Activated CD8-positive, alpha-beta memory T cell treated with anti-CD3 and anti-CD28 coated beads for 1 hour (primary cell): ENCODE measurements at places on chromosomes 2 and 18.

- DNase-seq, result no peak
Observed at GRCh38 chr2:174716785-174717184, 47.5 kb downstream of the CHRNA1 start.

DNA sequence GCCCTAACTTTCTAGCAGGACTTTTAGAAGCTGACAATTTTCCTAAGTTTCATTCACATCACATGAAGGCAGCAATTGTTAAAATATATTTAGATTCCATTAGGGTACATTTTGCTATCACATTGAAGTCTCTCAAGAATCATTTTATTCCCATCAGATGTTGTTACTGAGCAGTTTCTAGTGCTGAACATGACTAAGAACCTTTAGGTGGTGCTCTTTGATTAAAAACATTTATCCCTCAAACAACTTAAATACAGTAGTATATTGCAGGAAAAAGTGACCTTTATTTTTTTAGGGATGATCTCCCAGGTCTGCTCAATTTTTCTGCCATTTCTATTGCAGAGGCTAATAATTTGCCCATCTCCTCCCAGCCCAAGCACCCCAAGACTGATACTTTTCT, 22.9 kb upstream of the NARS1 start:
- no peak for DNase-seq

DNA sequence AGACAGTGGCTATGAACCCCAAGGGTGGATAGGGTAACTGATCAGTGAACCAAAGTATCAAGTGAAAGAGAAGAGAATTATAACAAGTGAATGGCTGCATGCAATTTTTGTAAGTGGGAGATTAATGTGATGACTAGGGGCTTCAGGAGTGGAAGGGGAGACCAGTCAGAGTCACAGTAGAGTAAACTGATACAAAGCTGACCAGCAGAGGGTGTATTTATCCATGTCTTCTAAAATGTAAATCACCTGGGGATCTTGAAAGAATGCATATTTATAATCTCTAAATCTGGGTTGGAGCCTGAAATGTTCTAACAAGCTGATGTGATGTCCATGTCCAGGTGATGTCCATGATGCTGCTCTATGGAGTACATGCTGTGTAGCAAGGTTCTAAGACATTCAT, 1351.3 kb upstream of the CHAC2 start:
- no peak for DNase-seq

GRCh38 chr2:96789245-96789617, 26.8 kb upstream of the CNNM3 start:
- no peak for DNase-seq

GRCh38 chr2:174282441-174282840, 34.1 kb upstream of the OLA1 start:
- DNase-seq, result no peak

DNA sequence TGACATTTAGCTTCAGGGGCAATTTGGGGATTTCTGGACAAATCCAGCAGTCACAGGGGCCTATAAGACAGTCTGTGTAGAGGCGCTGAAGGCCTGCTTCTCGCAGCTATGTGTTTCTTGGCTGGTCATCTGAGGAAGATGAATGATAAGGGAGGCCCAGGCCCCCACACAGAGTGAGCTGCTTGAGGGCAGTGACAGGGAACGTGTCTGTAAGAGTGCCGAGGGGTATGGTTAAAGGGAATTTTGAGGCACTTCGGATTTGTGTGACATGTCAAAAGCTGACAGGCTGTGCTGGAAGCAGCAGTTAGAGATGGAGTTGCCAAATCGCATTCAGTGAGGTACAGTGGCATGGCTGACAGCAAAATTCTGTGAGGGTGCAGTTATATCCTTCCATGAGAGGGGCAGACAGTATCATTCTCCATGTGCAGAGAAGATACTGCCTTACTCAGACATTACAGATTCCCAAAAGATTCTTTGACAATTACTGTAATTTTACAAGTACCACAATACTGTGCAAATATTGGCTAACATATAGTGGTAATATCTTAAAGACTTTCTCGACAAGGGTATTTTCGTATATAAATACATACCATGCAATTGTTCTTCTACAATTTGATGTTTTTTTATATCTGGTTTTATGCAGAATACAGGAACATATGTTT, 74.0 kb downstream of the CERS6 start:
- DNase-seq, result no peak

DNA sequence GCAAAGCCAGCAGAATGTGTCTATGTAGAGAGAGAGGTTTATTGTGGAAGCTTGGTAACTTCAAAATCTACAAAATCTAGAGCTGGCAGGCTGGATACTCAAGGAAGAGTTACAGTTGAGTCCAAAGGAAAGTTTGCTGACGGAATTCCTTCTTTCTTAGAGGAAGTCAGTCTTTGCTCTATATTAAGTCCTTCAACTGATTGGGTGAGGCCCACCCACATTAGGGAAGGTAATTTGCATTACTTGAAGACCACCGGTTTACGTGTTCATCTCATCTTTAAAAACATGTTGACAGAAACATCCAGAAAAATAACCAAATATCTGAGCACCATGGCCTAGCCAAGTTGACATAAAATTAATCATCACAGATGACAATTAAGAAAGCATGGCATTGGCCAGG, 101.5 kb downstream of the TEX51 start:
- no peak for DNase-seq

- no peak for DNase-seq
Observed at GRCh38 chr18:74921057-74921820, 287.7 kb downstream of the PTGR3 start.

GRCh38 chr18:50573679-50574078, 13.8 kb downstream of the MAPK4 start:
- DNase-seq, result no peak

DNA sequence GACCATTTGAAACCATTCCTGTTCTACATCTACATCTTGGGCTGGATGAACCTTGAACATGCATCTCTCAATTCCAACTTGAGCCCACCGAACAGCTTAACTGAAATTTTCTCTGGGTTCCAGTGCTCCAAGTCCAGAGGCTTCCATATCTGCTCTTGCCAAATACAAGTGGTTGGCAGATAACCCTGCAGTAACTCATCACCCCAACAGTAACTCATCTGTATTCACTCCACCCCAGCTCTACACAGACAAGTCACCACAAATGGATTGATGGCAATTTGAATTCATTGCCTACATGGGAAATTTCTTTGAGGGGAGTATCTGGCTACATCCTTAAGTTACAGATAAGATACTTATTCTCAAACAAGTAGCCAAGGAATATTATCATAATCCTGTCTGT, 502.4 kb upstream of the TNP1 start:
- DNase-seq, result no peak

DNA sequence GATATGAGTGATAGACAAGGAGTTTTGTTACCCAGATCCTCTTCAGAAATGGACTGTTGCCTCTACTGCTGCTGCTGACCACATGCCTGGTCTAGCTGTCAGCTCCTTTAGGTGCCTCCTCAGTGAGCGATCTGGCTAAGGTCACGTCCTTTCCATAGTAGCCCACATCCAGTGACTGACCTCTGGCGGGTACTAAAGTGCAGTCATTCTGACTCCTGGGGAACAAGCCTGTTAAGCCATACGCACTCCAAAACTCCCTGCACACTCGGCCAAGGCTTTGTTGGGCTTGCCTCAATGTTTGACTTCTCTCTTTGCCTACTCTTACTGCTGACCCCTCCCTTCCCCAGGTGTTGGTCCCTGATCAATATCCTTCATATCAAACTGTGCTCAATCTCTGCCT, 685.2 kb downstream of the IRS1 start:
- DNase-seq, result no peak

DNA sequence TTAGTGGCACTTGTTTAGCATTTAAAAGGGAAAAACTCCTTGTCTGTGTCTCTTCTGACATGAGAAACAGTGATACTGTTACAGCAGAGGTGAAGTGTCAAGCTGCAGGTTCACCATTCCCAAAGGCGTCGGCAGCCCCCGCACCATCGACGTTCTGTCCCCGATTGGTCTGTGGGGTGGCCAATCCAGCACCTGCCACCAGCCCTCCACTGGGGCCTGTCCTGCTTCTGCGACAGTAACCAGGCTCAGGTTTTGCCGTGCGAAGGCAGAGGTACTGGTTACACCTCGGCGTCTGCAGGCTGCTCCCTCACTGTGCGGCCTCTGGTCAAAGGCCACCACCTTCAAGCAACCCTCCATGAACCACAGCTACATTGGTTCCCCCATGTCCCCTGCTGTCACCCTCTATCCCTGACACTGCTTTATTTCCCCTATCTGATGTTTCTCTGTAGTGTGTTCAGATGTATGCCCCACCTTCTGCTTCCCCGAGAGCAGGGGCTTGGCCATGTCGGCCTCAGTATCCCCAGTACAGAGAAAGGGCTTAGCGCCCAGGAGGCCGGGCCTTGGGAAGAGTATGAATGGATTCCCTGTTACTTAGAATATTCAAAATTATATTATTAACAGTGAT, 8.6 kb upstream of the ESPNL start:
- no peak for DNase-seq

DNA sequence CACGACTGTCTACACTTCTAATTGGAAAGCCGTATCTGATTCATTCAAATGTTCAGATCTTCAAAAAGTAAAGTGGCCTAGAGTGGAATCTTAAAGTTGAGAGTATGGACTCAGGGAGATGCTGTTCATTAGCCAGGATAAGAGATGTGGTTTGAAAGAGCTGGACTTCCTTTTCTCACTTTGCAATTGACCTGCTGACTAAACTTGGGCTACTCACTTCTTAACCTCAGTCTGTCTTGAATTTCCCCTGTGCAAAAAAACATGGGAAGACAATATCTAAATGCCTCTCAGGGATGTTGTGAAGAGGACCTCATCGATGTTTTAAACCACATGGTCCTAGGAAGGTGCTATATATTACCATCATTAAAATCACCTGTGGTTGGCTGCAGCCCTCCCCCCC, 64.1 kb downstream of the BCL2 start:
- no peak for DNase-seq

- no peak for DNase-seq
Observed at GRCh38 chr2:218679119-218679518, 7.2 kb downstream of the STK36 start.

GRCh38 chr2:75361486-75361885, 162.2 kb upstream of the TACR1 start:
- no peak for DNase-seq

- DNase-seq, result no peak
Observed at GRCh38 chr2:67899187-67899586, 163.6 kb downstream of the C1D start.

- DNase-seq, result no peak
Observed at GRCh38 chr2:208415255-208415654, 8.7 kb downstream of the PTH2R start.

- DNase-seq, result no peak
Observed at GRCh38 chr2:27863146-27863545, 27.0 kb downstream of the RBKS start.

- DNase-seq, result no peak
Observed at GRCh38 chr2:59732871-59733566, 820.4 kb downstream of the BCL11A start.

DNA sequence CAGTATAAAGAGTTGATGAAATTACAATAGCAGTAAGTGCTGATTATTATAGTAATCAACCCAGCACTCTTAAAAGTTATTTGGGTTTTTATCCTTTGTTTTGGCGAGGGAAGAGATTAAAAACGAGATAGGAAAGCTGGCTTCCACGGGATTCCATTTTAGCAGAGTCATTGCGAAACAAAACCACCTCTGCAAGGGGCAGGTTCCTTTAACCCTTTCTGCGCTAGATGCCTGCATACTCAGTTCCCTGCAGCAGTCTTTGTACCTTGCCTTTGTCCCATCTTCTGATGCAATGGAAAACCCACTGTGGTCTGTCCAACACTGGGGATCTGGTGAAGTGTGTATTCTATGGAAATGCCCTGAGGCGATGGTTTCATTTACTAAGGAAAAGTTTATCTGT, 2.7 kb downstream of the YPEL5 start:
- DNase-seq, result no peak

GRCh38 chr2:160381425-160381951, 112.1 kb downstream of the RBMS1 start:
- no peak for DNase-seq

GRCh38 chr2:180443888-180444287, 436.8 kb upstream of the CWC22 start:
- no peak for DNase-seq

- no peak for DNase-seq
Observed at GRCh38 chr2:128298846-128299507, 19.7 kb downstream of the HS6ST1 start.

- DNase-seq, result no peak
Observed at GRCh38 chr2:240435948-240436682, 652 bp downstream of the GPC1 start.

- DNase-seq, result no peak
Observed at GRCh38 chr2:205002390-205002789, 457.1 kb downstream of the PARD3B start.

- DNase-seq, result no peak
Observed at GRCh38 chr18:24246143-24246542, 107.3 kb downstream of the CABYR start.

- DNase-seq, result no peak
Observed at GRCh38 chr2:236576087-236576486, 6.5 kb downstream of the ACKR3 start.

DNA sequence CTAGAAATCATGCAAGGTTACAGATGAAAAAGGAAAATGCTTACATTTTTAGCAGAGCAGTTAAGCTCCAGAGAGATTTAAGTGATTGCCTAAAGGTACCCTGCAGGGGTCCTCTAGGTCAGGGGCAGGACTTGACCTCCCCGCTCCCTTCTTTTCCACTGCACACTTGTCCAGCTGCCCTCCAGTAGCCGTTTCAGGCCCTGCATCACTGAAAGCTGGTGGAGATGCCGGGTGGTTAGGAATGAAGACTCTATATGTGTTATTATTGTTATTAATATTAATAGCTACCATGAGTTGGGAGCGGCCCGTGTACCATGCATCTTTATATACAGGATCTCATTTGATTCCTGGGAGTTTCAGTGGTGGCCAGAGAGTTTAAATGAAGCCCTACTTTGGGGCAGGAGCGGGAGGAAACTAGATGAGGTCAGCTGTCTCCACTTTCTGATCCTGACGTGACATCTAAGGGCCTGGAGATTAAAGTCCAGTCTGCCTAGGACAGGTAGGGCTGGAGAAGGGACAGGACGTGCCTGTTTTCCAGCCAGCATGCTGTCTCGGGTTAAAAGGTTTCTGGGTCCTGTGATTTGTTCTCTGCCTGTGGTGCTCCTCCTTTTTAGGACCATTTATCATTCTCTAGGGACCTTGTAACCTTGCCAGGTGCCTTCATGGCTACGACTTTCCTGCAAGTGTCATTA, 2.1 kb downstream of the TMEM37 start:
- no peak for DNase-seq
